ENCODE measurements at places on chromosomes 1 and 21. TPM values are rescaled to one million over a fixed set of nuclear protein-coding genes. Genes with fewer than 3 reads are reported as not detected.
A peak's percentile ranks its signal among the peaks of the same experiment; 100 is the strongest.

Gene SPTA1
- not detected for total RNA-seq

GRCh38 chr1:160623227-160623633 is 23.6 kb downstream of the SLAMF1 start:
- H3K4me1 ChIP-seq = peaks cover 91% of the 10 kb centered on the region
- peak overlapping the region; percentile 94 for H3K27ac ChIP-seq

- DNase-seq = no peak
- no peak overlapping the region for H3K4me3 ChIP-seq
- H3K36me3 ChIP-seq = no peaks in the 10 kb centered on the region
- H3K4me1 ChIP-seq = peaks cover 2% of the 10 kb centered on the region
- no peaks in the 10 kb centered on the region for H3K27me3 ChIP-seq
- H3K27ac ChIP-seq = no peak overlapping the region
These were observed 156.4 kb downstream of the OMA1 start for GRCh38 chr1:58390091-58390490.

GRCh38 chr21:25421321-25422028 is 185.8 kb downstream of the MRPL39 start:
- H3K4me3 ChIP-seq = peak overlapping the region; percentile 55
- H3K27ac ChIP-seq = peak overlapping the region; percentile 78
- no peaks in the 10 kb centered on the region for H3K27me3 ChIP-seq
- H3K36me3 ChIP-seq = no peaks in the 10 kb centered on the region

DNA sequence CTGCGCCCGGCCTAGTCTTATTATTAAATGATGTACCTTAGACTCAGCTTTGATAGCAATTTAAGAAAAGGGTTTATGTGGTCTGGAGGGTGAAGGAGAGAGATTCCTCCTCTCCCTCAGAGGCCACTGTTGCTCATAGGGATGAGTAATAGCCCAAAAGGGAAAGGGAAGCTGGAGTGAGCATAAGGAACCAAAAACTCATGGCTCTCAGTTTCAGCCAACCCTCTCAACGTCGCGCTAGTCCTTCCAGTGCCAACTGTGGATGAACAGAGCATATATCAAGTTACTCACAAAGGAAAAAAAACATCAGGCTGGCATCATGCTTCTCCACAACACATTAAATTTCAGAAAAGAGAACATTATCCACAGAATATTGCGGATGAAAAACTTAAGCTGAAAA is 8.3 kb upstream of the GPR89B start:
- no peak for DNase-seq
- no peaks in the 10 kb centered on the region for H3K36me3 ChIP-seq
- peaks cover 18% of the 10 kb centered on the region for H3K27me3 ChIP-seq
- H3K27ac ChIP-seq = no peak overlapping the region
